ENCODE measurements at places on chromosomes 2 and 18. TPM values are rescaled to one million over a fixed set of nuclear protein-coding genes. Genes with fewer than 3 reads are reported as not detected.

PDCL3 gene
- 38.9 TPM for total RNA-seq

ERBB4 gene
- not detected for total RNA-seq

ASPRV1 gene
- 0.99 TPM for total RNA-seq

GPR35 gene
- 5.1 TPM for total RNA-seq

CELF4 gene
- total RNA-seq = not detected

TMEM247 gene
- total RNA-seq = not detected

TBC1D8 gene
- 0.65 TPM for total RNA-seq

DNA sequence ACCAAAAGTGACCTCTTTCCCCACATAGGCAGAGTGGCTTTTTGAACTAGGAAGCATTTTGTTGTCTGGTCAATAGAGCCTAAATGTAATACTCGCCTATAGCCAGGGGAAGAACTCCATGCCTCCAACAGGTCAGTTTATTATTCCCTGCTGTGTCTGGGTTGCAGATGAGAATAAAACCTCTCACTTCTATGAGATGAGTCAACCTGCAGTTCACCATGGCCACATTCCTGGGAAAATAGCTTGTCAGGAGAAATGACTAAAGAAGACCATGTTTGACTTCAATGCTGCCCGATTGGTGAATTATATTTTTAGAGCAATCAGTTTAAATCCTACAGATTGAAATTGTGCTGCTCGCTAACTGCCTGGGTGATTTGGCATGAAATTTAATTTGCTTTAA, 46.7 kb upstream of the LRRTM1 start:
- no peak overlapping the region for H3K27ac ChIP-seq
- no peaks in the 10 kb centered on the region for H3K27me3 ChIP-seq
- no peak for DNase-seq

DNA sequence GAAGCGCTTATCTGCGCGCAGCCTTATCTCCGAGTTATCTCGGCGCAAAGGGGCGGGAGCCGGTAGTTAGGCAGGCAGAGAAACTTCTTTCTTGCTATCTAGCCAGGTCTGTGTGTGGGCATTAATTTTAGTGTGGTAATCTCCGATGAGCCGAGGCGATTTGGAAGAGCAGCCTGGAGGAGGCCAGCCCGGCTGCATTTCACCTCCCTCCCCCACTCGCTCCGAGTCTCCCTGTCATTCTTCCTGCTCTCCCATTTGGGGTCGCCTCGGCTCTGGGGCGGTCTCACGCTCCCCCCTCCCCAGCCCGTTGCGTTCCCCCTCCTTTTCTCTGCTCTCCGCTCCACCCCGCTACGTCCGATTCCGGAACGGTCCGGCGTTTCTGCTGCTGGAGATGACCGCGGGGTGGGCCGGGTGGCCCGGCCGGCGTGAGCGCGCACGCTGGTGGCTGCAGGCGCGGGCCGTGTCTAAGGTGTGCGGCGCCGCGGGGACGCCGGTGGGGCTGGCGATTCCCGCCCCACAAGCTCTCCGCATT, 566 bp downstream of the GATA6 start:
- no peaks in the 10 kb centered on the region for H3K36me3 ChIP-seq
- peak overlapping the region; percentile 46 for H3K27ac ChIP-seq
- no peak for DNase-seq
- H3K4me3 ChIP-seq = peak overlapping the region; percentile 76
- peaks cover 18% of the 10 kb centered on the region for H3K4me1 ChIP-seq

GRCh38 chr2:165793779-165794535, at the start of gene GALNT3:
TSS of gene GALNT3 (minus strand) at chr2:165794247. CDS start at chr2:165770700, 23,547 bp downstream.
- peak within 1 kb of the TSS; percentile 94 for H3K27ac ChIP-seq
- peaks cover 18% of the 10 kb centered on the region for H3K27me3 ChIP-seq
- H3K36me3 ChIP-seq = peaks cover 16% of the 10 kb centered on the region
- H3K4me1 ChIP-seq = peaks cover 43% of the 10 kb centered on the region
- H3K4me3 ChIP-seq = peak within 1 kb of the TSS; percentile 91

GRCh38 chr18:12597760-12598159, 60.1 kb downstream of the SPIRE1 start:
- peaks cover 42% of the 10 kb centered on the region for H3K4me1 ChIP-seq
- no peak overlapping the region for H3K4me3 ChIP-seq
- peaks cover 2% of the 10 kb centered on the region for H3K27me3 ChIP-seq
- H3K36me3 ChIP-seq = no peaks in the 10 kb centered on the region
- DNase-seq = no peak

DNA sequence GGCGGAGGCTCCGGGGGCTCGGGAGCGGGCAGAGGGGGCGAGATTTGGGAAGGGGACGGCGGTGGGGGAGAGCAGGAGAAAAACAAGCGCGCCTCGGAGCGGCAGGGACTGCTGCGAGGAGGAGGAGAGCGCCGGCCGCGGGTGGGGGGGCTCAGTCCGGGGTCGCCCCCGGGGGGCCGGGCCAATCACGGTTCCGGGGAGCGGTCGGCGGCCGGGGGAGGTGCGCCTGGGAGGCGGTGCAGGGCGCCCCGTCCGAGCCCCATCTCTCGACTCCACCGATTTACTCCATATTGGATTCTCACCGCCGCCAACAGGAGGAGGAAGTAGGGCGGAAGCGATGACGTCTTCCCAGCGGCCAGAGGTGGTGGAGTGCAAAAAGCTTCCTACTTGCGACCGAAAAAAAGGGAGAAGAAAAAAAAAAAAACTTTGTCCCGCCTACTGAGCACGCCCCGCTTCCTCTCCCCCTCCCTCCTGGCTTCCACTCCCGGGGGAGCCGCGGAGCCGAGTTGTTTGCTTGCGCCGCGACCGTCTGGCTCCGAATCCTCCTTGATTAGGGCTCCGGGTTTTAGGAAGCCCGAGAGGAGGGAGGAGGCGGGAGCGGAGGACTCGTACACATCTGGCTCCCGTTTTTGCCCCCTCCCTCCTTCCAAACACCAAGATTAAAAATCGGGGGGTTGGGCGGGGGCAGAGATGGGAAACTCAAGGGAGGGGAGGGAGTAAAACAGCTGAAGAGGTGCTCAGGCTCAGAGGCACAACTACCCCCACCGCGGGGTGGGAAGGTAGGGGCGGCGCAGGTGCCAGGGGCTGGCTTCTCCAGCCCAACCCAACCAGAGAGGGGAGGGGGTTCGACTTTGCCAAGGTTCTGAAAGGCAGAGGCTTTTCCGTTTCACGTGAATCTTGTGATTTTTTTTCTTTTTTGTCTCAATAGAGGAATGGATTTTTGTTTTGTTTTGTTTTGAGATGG, at the start of gene SPRED2:
Gene SPRED2 (minus strand): TSS at position 373 of the 964 bp plus-strand sequence. CDS start 612 bp downstream, outside the sequence.
- H3K36me3 ChIP-seq = peaks cover 4% of the 10 kb centered on the region
- H3K27me3 ChIP-seq = peaks cover 43% of the 10 kb centered on the region
- H3K4me1 ChIP-seq = peaks cover 32% of the 10 kb centered on the region
- peak; percentile 81 for DNase-seq

GRCh38 chr2:76642129-76642528, 880.0 kb downstream of the LRRTM4 start:
- no peaks in the 10 kb centered on the region for H3K27me3 ChIP-seq
- no peak overlapping the region for H3K4me3 ChIP-seq
- no peaks in the 10 kb centered on the region for H3K36me3 ChIP-seq
- H3K4me1 ChIP-seq = no peaks in the 10 kb centered on the region
- DNase-seq = no peak

DNA sequence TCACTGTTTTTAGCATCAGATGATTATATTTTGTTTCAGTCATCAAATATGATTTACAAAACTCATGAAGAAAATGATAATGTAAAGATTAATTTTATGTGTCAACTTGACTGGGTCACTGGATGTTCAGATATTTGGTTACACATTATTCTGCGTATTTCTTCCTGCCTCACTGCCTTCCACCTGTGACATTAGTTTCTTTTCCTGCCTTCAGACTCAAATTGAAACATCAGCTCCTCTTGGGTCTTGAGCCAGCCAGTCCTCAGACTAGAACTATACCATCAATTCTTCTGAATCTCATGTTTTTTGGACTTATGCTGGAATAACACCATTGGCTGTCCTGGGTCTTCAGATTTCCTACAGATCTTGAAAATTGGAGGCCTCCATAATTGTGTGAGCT, 96.7 kb downstream of the ZNF385B start:
- no peak for DNase-seq
- no peaks in the 10 kb centered on the region for H3K36me3 ChIP-seq
- peaks cover 4% of the 10 kb centered on the region for H3K27me3 ChIP-seq
- no peaks in the 10 kb centered on the region for H3K4me1 ChIP-seq
- no peak overlapping the region for H3K27ac ChIP-seq

- H3K4me3 ChIP-seq = no peak overlapping the region
- no peaks in the 10 kb centered on the region for H3K4me1 ChIP-seq
- peaks cover 4% of the 10 kb centered on the region for H3K27me3 ChIP-seq
- no peaks in the 10 kb centered on the region for H3K36me3 ChIP-seq
These were observed 95.7 kb downstream of the ZNF385B start for GRCh38 chr2:179765666-179766065.

- no peak overlapping the region for H3K4me3 ChIP-seq
- H3K27ac ChIP-seq = no peak overlapping the region
- H3K27me3 ChIP-seq = peaks cover 30% of the 10 kb centered on the region
These were observed 19.3 kb upstream of the FZD7 start for GRCh38 chr2:202014318-202014717.
